ENCODE measurements at places on chromosomes 5 and 9. TPM values are rescaled to one million over a fixed set of nuclear protein-coding genes. Genes with fewer than 3 reads are reported as not detected.

DNA sequence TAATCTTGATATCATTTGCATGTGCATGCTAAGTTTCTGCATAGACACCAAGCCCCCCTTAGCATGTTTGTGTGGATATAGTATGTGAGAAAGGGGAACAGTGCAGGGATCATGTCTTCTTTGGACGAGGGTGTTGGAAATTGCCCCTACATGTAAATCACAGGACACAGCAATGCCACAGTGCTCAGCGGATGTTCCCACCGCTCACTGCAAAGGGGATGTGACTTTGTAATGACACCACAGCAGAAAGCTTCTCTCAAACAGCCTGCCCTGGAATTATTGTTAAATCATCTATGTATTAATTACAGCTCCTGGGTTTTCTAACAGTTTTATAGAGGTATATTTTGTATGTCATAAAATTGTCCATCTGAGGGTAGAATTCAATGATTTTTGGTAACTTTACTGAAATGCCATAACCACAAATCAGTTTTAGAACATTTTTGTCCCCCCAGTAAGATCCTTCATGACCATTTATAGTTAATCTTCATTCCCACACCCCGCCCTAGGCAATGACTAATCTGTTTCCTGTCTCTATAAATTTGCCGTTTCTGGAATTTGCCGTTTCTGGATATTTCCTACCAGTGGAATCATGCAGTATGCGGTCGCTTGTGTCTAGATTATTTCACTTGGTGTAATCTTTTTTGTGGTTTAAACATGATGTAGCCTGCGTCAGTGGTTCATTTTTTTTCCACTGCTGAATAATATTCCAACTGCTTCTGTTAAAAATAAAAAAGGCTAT lies 648.5 kb upstream of the WWC1 start:
- no peak for DNase-seq
- H3K36me3 ChIP-seq: no peaks in the 10 kb centered on the region
- H3K27ac ChIP-seq: no peak overlapping the region
- peaks cover 3% of the 10 kb centered on the region for H3K4me1 ChIP-seq

DNA sequence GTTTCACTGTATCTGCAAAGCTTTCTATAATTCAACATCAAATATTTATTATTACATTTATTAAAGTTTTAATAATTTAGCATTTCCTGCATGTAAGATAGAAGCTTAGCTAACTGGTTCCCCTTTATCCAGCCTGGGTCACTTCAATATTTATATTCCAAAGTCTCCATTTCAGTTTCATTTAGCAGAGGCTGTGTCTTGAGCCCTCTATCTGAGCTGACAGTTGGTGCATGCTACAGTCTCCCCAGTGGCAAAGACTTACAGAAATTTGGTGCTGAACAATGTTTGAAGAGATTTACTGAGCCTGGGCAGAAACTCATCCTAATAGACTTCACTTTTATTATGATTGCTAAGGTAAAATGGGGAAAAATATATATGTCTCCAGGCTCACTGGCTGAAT lies 279.1 kb downstream of the TRIM32 start:
- peaks cover 13% of the 10 kb centered on the region for H3K27me3 ChIP-seq
- no peaks in the 10 kb centered on the region for H3K36me3 ChIP-seq
- H3K4me3 ChIP-seq: no peak overlapping the region
- no peak overlapping the region for H3K27ac ChIP-seq
- no peak for DNase-seq
- no peaks in the 10 kb centered on the region for H3K4me1 ChIP-seq

The MLANA gene
- not detected for total RNA-seq

GRCh38 chr9:99112750-99113413 lies 8.0 kb downstream of the TGFBR1 start:
- H3K4me1 ChIP-seq: peaks cover 49% of the 10 kb centered on the region
- H3K4me3 ChIP-seq: no peak overlapping the region
- no peaks in the 10 kb centered on the region for H3K27me3 ChIP-seq
- H3K27ac ChIP-seq: no peak overlapping the region

DNA sequence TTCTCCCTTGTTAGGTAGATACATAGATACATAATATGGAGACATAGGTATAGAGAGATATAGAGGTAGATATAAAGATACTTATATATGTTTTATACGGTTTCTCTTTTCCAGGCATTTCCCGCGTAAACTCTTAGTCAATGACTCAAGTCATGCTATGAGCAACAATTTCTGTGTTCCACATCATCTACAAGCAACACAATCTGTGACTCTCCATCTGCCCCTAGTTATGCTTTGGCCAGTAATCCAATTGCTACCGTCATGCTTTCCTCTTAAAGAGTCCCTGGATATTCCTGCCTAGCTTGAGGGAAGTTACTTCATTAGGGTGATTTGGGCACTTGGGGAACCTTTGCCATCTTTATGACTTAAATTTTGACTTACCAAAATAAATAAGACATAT lies 129.0 kb upstream of the ADAMTS16 start:
- DNase-seq: no peak
- no peaks in the 10 kb centered on the region for H3K27me3 ChIP-seq
- no peak overlapping the region for H3K4me3 ChIP-seq

GRCh38 chr9:4661165-4661564 lies 929 bp upstream of the PLPP6 start:
- peak overlapping the region; percentile 91 for H3K4me3 ChIP-seq
- DNase-seq: no peak
- peaks cover 24% of the 10 kb centered on the region for H3K27me3 ChIP-seq
- peaks cover 38% of the 10 kb centered on the region for H3K4me1 ChIP-seq
- no peaks in the 10 kb centered on the region for H3K36me3 ChIP-seq

The SLC6A7 gene
- not detected for total RNA-seq

DNA sequence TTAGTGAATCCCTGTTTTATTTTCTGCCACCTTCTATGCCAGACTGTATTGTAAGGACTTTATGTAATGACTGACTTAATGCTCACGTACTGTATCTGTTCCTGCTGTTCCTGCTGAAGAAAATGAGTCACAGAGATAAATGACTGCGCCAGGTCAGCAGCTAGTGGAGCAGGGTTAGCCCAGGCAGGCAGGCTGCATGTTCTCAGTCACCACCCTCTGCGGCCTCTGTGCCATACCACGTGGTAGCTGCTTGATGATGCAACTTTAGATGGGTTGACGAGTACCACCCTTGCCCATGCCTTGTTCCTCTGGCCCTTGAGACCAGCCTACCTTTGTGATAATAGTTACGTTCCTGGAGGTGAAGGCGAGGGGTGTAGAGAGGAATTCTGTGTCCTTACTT lies 161.9 kb downstream of the TRIO start:
- H3K4me3 ChIP-seq: no peak overlapping the region
- no peaks in the 10 kb centered on the region for H3K27me3 ChIP-seq
- H3K36me3 ChIP-seq: peaks cover 32% of the 10 kb centered on the region
- H3K27ac ChIP-seq: no peak overlapping the region
- H3K4me1 ChIP-seq: peaks cover 3% of the 10 kb centered on the region
- no peak for DNase-seq

The ITGA2 gene
- total RNA-seq: 1.7 TPM

GRCh38 chr5:160747987-160748386 lies 104.0 kb downstream of the ATP10B start:
- H3K27me3 ChIP-seq: no peaks in the 10 kb centered on the region
- H3K36me3 ChIP-seq: no peaks in the 10 kb centered on the region
- DNase-seq: no peak

The PCDHB13 gene
- total RNA-seq: 3.6 TPM

GRCh38 chr5:136012041-136012804 lies 16.6 kb upstream of the TGFBI start:
- no peak overlapping the region for H3K4me3 ChIP-seq
- DNase-seq: no peak
- no peaks in the 10 kb centered on the region for H3K36me3 ChIP-seq
- peaks cover 3% of the 10 kb centered on the region for H3K4me1 ChIP-seq
- peaks cover 15% of the 10 kb centered on the region for H3K27me3 ChIP-seq
- no peak overlapping the region for H3K27ac ChIP-seq

The RNF208 gene
- total RNA-seq: 10.1 TPM

DNA sequence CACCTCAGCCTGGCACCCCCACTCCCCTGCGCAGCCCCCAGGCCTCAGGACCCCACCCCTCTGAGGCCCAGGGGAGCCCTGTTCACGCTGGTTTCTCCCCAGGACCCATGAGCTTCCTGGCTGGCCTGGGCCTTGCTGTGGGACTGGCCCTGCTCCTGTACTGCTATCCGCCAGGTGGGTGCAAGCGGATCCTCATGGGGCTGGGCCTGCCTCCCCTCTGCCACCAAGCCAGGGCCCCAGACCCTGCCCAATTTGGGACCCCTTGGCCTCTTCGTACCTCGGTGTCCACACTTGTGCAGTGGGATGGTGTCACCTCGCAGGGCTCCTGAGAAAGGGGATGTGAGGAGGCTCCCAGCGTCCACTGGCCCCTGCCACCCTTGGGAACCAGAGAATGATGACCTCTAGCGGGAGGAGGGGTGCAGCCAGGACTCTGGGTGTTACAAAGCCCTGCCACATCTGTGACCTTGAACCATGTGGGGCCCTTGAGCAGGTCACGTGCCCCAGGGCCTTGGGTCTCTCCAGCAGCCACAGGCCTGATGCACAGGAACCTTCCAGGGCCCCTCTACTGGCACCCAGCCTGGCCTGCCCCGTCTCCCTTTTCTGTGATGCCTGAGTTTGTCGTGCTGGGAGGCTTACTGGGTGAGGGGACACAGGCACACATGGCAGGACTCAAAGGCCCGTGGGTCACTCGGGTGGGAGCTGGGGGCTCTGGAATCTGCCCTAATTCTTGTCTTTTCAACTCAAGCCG lies 16.3 kb downstream of the CARD19 start:
- no peak for DNase-seq
- H3K36me3 ChIP-seq: no peaks in the 10 kb centered on the region
- no peak overlapping the region for H3K4me3 ChIP-seq
- no peaks in the 10 kb centered on the region for H3K27me3 ChIP-seq
- H3K27ac ChIP-seq: no peak overlapping the region

- H3K27me3 ChIP-seq: peaks cover 95% of the 10 kb centered on the region
- peaks cover 4% of the 10 kb centered on the region for H3K36me3 ChIP-seq
- no peak for DNase-seq
- no peak overlapping the region for H3K4me3 ChIP-seq
- no peak overlapping the region for H3K27ac ChIP-seq
Measured at GRCh38 chr5:171314728-171315385, 5.8 kb downstream of the TLX3 start.

The ADCY2 gene
- 3.5 TPM for total RNA-seq

GRCh38 chr5:77356740-77357139 lies 135.4 kb downstream of the WDR41 start:
- no peaks in the 10 kb centered on the region for H3K36me3 ChIP-seq
- no peaks in the 10 kb centered on the region for H3K4me1 ChIP-seq
- H3K27ac ChIP-seq: no peak overlapping the region
- no peak for DNase-seq

DNA sequence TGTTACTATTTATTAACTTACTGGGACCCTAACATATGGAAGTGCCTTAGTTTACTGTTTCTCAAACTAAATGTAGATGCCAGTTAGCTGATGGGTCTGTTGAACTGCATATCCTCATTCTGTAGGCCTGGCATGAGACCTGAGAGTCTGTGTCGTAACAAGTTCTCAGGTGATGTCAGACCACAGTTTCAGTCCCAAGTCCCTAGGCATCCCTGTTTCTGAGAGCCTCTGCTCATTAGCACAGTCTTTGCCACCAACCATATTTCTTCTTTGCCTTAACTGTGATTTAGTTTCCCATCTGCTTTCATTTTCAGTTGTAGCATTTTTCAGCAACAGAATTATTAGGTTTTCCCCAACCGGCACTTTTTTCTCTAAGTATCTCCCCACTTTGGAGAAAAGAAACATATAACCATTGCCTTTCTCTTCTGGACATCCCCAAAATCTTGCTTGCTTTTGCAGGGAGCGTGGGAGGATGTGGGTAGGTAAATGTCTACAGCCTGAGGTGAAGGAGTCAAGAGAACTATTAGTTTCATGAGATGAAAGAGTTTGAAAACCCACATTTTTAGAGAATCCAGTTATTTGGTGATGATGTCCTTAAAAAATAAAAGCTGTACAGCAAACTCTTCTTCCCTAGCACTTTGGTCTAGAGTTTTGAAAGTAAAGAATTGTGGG lies 74.6 kb downstream of the NUDT12 start:
- H3K27me3 ChIP-seq: no peaks in the 10 kb centered on the region
- DNase-seq: no peak
- no peak overlapping the region for H3K27ac ChIP-seq

GRCh38 chr5:83430130-83431010 lies 41.2 kb upstream of the VCAN start:
- H3K4me1 ChIP-seq: peaks cover 11% of the 10 kb centered on the region
- no peaks in the 10 kb centered on the region for H3K36me3 ChIP-seq
- peak; percentile 67 for DNase-seq
- H3K27ac ChIP-seq: no peak overlapping the region
- H3K27me3 ChIP-seq: no peaks in the 10 kb centered on the region

DNA sequence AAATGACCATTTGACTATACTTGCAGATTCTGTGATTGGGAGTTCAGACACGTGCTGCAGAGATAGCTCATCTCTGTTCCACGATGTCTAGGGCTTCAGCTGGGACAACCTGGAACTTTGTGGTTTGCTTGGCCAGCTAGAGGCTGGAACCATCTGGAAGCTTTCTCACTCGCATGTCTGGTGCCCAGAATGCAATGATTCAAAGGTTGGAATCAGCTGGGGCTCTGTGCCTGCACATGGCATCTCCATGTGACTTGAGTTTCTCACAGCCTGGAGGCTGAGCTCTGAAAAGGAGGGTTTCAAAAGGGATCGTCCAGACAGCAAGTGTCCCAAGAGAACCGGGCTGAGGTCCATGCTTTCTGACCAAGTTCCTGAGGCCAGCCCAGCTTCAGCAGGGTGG lies 465.2 kb downstream of the GADD45G start:
- H3K27ac ChIP-seq: no peak overlapping the region
- H3K27me3 ChIP-seq: peaks cover 13% of the 10 kb centered on the region
- no peaks in the 10 kb centered on the region for H3K4me1 ChIP-seq
- DNase-seq: no peak

- DNase-seq: no peak
- H3K27ac ChIP-seq: no peak overlapping the region
Measured at GRCh38 chr5:175478008-175478383, 364 bp upstream of the SFXN1 start.

The ABO gene
- total RNA-seq: 0.11 TPM

- no peaks in the 10 kb centered on the region for H3K4me1 ChIP-seq
- DNase-seq: no peak
- no peak overlapping the region for H3K4me3 ChIP-seq
- no peak overlapping the region for H3K27ac ChIP-seq
Measured at GRCh38 chr9:5688109-5688508, 59.2 kb downstream of the RIC1 start.

GRCh38 chr9:124437086-124437485 lies 13.2 kb upstream of the ADGRD2 start:
- no peaks in the 10 kb centered on the region for H3K36me3 ChIP-seq
- no peaks in the 10 kb centered on the region for H3K4me1 ChIP-seq
- DNase-seq: no peak
- no peak overlapping the region for H3K27ac ChIP-seq
- H3K4me3 ChIP-seq: no peak overlapping the region
- H3K27me3 ChIP-seq: peaks cover 2% of the 10 kb centered on the region

The MEIKIN gene
- total RNA-seq: not detected

The OMD gene
- total RNA-seq: not detected

GRCh38 chr5:99906776-99907175 lies 628.4 kb upstream of the FAM174A start:
- no peak for DNase-seq
- H3K36me3 ChIP-seq: no peaks in the 10 kb centered on the region
- no peak overlapping the region for H3K4me3 ChIP-seq
- H3K27me3 ChIP-seq: no peaks in the 10 kb centered on the region
- H3K4me1 ChIP-seq: peaks cover 7% of the 10 kb centered on the region

The SEC61B gene
- total RNA-seq: 129 TPM

The SPINK5 gene
- total RNA-seq: 10.6 TPM

Measured in neural crest cell (in vitro differentiated cells).